ENCODE measurements at places on chromosomes 3 and 15. TPM values are rescaled to one million over a fixed set of nuclear protein-coding genes. Genes with fewer than 3 reads are reported as not detected.

The PLA2G4E gene
- total RNA-seq = not detected

GRCh38 chr15:82315519-82316246 lies 33.6 kb downstream of the GOLGA6L10 start:
- no peak for DNase-seq

- no peak for DNase-seq
These were observed 41.9 kb upstream of the UBP1 start for GRCh38 chr3:33482111-33482521.

GRCh38 chr3:169466990-169467389 lies 196.5 kb downstream of the MECOM start:
- no peak for DNase-seq

DNA sequence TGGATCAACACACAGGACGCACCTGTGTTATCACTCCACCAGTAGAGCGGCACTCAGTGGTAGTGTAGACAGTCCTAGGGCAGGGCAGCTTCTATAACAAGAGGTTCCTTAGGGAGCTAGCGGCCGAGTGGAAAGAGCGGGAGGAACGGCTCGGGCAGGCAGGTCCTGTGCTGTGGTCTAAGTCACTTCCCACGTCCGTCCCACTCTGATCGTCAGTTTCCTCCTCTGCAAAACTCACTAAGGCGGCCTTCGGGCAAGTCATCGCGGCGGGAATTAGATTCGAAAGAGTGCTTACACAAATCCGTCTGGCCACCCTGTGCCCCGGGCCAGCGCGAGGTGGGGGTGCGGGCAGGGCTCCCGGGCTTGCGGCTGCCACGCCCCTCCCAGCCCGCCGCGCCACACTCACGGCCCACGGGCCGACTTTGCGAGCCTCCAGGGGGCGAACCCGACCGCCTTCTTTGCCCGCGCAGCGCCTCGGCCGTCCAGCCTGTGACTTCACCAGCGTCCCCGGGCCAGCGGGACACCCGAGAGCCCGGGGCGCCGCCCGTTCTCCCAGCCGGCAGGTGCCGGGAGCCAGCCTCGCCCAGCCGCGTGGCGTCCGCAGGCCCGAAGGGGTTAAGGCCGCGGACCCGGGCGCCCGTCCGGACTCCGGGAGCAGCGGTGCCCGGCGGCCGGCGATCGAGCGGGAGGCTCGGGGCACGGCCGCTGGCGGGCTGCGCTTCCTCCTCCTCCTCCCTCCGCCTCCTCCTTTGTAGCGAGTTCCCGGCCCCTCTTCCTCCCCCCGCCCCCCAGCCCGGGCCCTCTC lies 416 bp upstream of the CORO2B start:
- no peak for DNase-seq

DNA sequence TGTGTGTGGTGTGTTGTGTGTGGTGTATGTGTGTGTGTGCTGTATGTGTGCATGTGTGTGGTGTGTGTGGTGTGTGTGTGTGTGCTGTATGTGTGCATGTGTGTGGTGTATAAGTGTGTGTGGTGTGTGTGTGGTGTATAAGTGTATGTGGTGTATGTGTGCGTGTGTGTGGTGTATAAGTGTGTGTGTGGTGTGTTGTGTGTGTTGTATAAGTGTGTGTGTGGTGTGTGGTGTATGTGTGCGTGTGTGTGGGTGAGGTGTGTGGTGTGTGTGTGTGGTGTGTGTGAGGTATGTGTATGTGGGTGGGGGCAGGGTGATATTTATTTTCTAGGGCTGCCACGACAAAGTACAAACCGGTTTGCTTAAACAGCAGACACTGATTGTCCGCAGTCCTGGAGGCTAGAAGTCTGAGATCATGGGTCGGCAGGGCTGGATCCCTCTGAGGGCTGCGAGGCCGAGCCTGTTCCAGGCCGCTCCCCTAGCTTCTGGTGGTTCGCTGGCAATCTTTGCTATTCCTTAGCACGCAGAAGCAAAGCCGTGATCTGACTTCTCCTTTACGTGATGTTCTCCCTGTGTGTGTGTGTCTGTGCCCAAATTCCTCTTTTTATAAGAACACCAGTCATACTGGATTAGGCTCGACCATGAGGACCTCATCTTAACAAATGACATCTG lies 160.2 kb downstream of the XXYLT1 start:
- no peak for DNase-seq

- no peak for DNase-seq
These were observed 554.8 kb downstream of the MFSD1 start for GRCh38 chr3:159356606-159357005.

DNA sequence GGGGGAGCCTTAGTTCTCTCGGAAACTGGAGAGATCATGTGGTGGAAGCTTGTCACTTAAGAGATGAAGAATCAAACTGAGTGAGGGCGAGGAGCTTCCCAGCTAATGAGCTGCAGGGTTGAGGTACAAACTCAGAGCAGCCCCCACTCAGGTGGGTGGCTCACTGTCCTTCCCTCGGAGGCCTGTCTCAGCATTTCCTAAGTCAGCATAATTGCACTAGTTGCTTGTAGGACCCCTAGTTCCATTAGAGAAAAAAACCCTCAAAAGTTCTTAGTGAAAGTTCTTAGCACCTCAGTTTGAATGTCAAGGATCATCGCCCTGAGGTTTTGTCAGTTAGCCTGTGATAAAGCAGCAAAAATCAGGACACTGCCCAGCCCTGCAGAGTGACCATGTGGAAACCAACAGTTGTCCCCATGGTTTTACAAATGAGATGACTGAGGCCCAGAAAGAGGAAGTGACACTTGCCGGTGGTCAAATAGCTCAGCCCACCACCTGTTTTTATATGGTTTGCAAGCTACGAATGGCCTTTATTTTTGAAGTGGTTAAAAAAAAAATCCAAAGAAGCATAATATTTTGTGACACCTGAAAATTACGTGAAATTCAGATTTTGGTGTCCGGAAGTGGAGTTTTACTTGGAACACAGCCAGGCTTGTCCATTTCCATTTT lies 11.9 kb downstream of the SMAD6 start:
- no peak for DNase-seq

DNA sequence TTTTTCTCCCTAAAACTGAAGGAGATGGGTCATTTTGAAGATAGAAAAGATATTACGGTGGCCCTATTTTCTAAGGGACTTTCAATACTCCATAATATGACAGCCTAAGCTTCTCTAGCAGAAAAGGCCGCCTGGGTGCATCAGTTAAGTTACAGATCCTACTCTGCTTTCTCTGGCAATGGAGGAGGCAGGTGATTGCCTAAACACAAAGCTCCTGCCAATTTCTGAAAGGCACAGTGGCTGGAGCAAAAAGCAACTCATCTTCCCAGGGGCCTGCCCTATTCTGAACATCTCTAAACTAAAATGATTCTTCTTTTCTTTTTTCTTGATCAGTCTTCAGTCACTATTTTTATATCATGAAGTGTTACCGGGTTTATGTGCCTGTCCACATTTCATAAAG lies 276.7 kb downstream of the CNTN4 start:
- DNase-seq = no peak

- DNase-seq = no peak
These were observed 24.2 kb downstream of the SH3GL3 start for GRCh38 chr15:83471307-83471866.

DNA sequence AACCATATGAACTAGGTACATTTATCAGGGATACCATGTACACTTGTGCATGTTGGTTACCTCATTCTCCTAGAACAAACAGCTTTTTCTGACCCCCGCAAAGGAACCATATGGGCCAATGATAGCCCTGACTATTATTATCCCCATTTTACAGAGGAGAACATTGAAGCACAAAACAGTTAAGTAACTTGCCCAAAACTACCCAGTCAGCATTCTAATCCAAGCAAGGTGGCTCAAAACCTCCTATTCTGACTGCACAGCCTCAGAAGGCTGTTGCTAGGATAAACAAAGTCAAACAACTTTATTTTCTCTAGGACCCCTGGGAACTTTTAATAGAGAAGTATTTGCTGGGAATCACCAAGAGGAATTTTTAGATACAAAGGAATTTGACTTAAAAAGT lies 36.7 kb downstream of the CFAP44 start:
- DNase-seq = no peak

GRCh38 chr3:13027154-13027553 lies 46.1 kb downstream of the IQSEC1 start:
- DNase-seq = no peak

DNA sequence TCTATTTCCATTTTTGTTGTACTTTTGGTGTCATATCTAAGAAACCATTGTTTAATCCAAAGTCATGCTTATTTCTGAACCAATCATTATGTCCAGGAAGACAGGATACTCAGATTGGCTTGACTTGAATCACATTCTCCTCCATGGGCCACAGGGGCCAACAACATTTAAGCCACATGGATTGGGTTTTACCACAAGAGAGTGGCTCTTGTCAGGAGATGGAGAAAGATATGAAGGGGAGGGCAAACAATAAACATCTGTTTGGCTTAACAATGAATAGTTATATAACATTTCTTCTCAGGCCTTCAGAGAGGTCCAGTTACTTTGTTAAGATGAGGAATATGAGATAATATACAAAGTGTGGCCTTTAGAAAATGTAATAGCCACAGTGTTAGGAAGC lies 44.6 kb downstream of the GXYLT2 start:
- DNase-seq = no peak

DNA sequence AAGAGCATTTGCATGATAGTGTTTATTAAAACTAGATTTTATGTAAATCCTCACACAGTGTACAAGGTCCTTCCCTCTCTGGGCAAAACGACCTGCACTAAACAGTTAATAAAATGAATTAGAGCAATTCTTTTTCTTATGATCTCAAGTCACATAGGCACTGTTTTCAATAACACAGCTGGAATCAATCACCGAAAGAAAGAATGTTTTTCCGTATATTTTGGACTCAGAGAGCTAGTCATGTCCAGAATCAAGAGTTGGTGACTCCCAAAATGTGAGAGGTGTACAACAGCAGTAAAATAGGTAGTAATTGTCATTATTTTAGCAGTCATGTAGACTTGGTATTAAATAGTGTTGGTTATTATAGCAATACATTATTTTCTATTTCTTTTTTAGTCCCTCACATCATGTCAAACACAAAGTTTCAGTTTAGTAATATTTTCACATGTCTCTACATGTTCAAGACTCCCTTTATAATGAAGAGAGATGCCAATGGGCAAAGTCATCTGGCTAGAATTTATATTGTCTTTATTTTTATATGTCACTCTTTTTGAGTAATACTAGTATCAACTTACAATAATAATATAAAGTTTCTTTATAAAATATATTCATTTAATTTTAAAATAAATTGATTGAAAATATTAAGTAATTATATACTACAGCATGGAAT lies 448.6 kb upstream of the CDIN1 start:
- DNase-seq = no peak

DNA sequence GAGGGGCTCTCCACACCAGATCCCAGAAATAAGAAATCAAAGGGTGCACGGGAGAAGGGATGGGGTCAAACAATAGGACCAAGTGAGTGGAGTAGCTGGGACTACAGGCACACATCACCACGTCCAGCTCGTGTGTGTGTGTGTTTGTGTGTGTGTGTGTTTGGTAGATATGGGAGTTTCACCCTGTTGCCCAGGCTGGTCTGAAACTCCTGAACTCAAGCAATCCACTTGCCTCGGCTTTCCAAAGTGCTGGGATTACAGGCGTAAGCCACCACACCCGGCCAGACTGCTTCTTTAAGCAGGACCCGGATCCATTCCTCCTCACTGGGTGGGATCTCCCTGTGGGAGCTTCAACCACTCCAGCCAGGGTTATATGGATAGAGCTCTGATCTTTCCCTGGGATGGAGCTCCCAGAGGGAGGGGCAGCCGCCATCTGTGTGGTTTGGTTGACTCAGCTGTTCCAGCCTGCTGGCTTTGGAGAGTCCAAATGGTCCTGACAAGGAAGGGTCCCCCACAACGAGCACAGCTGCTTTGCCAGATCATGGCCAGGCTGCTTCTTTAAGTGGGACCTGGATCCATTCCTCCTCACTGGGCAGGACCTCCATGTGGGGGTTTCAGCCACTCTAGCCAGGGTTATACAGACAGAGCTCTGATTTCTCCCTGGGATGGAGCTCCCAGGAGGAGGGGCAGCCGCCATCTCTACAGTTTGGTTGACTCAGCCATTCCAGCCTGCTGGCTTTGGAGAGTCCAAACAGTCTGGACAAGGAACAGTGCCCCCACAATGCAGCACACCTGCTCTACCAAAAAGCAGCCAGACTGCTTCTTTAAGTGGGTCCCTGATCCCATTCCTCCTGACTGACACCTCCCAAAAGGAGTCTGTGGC lies 9.1 kb upstream of the AVEN start:
- no peak for DNase-seq

DNA sequence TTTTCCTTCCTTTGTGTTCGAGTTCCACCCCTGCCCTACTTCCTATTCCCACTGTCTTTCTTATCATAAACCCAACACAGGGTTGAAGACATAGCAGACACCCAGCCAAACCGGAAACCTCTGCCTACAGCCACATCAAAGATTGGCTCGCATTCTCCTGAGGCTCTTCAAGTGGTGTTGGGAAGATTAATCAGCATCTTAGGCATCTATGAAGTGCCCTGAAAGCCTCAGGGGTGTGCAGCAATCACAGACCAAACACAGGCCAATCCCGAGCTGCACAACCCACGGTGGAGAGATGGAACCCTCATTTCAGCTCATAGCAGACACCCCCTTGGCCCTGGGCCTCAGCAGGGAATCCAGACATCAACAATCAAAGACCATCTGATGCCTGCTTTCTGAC lies 255.9 kb downstream of the XXYLT1 start:
- DNase-seq = peak; percentile 60

DNA sequence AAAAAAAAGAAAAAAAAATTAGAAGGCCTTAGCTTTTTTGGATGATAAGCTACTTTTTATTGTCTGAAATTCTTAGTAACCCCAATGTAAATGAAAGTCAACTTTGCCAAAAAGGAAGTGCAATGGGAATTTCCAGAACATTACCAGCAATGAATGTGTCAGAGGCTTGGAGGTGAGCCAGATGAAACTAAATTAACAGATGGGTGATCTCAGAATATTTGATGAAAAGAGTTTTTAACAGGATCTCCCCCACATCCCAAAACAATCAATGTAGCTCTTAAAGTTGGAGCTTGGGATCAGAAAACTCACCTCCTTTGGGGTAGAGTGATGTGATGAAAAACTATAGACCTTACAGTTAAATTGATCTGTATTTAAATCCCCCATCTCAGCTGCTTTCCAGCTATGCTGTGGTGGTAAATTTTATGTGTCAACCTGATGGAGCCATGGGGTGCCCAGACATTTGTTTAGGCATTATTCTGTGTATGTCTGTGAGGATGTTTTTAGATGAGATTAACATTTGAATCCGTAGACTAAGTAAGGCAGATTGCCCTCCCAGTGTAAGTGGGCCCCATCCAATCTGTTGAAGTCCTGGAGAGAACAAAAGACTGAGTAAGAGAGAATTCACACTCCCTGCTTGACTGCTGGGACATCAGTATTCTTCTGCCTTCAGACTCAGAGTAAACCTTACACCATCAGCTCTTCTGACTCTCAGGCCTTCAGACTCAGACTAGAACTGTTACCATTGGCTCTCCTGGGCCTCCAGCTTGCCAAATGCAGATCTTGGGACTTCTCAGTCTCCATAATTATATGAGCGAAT lies 84.3 kb upstream of the TNFSF10 start:
- DNase-seq = peak; percentile 81

- DNase-seq = no peak
These were observed 86.3 kb downstream of the TMEM108 start for GRCh38 chr3:133124511-133124910.

The NR2F2 gene
- 13.6 TPM for total RNA-seq
